ENCODE measurements at places on chromosomes 16 and 17.
A peak's percentile ranks its signal among the peaks of the same experiment; 100 is the strongest.

GRCh38 chr17:20085283-20085845, 76.2 kb downstream of the SPECC1 start:
- no peak for DNase-seq

DNA sequence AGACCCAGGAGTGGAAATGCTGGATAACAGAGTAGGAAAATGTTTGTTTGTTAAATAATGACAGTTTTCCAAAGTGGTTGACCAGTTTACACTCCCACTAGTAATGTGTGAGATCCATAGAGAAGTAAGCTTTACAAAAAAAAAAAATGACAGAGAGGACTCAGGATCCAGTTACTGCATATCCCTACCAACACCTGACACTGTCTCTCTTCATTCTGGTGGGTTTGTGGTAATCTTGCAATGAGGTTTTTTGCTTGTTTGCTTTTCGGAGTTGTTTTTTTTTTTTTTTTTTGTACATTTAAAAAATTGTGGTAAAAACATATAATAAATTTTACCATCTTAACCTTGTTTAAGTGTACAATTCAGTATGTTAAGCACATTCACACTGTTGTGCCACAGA, 23.6 kb upstream of the HOXB9 start:
- no peak for DNase-seq

DNA sequence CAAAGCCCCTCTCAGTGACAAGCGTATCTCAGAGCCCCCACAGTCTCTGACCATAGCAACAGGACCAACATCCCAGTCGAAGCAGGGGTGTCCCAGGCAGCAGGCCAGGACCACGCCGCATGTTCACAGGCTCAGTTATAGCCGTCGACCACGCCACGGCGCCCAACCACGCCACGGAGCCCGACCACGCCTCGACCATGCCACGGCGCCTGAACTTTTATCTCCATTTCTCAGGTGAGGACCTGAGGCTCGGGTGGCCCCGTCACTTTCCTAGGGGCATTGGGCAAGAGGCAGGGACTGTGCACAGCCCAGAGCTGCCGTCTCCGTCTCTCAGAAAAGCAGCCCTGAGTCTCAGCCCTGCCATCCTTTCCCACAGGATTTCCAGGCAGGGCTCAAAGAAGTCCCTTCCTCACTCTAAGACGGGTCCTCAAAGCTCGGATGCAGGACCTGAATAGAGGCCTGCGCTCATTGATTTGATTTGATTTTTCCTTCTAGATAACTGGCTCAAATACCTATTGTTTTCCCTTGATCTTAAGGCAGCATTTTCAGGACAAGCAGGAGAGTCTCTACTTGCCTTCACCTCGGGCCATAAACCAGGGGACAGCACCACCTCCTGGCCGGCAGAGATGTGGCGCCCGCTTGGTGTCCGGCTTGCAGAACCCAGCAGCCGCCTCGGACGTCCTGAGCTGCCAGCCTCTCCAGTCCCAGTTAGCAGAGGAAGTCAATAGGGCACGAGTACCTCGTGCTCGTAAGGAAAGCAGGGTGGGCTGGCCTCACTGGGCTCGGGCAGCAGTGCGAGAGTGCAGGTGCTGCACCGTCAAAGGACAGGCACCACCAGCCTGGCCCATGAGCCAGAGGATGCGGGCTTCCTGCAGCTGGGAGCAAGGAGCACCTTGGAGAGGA, 38.8 kb downstream of the C16orf95 start:
- peak; percentile 40 for DNase-seq

- no peak for DNase-seq
These were observed 22.7 kb upstream of the SRCIN1 start for GRCh38 chr17:38628441-38628840.

GRCh38 chr16:56779906-56780305, 50.0 kb downstream of the NUP93 start:
- no peak for DNase-seq

DNA sequence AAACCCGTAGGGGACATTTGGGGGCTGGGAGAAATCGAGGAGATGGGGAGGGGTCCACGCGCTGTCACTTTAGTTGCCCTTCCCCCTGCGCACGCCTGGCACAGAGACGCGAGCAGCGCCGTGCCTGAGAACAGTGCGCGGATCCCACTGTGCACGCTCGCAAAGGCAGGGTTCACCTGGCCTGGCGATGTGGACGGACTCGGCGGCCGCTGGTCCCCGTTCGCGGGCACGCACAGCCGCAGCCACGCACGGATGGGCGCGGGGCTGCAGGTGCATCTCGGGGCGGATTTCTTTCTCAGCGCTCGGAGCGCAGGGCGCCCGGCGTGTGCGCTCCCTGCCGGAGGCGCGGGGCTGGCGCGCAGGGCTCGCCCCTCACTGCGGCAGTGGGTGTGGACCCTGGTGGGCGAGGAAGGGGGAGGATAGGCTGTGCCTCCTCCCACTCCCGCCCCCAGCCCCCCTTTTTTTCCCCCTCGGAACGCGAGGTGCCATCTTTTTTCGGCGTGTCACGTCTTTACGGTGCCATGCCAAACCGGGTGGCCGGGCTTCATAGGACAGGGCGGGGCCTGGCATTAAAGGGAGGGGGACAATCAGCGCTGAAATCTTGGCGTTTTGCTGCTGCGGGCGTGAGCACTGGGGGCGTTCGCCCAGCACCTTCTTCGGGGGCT, 1.1 kb downstream of the MAPT start:
- DNase-seq = no peak

GRCh38 chr16:81651758-81652718, 127.1 kb upstream of the PLCG2 start:
- no peak for DNase-seq

- DNase-seq = no peak
These were observed 414.8 kb downstream of the MAF start for GRCh38 chr16:79185711-79186110.

GRCh38 chr17:48908047-48908843, at the start of gene UBE2Z:
Gene UBE2Z (plus strand): TSS chr17:48908407. CDS start chr17:48908504, 97 bp downstream.
- peak; percentile 86 for DNase-seq

DNA sequence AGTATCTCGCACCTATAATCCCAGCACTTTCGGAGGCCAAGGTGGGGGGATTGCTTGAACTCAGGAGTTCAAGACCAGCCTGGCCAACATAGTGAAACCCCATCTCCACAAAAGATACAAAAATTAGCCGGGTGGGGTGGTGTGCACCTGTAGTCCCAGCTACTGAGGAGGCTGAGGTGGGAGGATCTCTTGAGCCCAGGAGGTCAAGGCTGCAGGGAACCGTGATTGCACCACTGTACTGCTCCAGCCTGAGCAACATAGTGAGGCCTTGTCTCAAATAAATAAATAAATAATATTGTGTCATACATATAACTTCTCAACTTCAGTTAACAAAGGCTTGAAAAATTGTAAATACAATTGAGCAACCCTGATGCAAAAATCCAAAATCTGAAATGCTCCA, 8.2 kb downstream of the AMFR start:
- no peak for DNase-seq

GRCh38 chr17:30942308-30943079, 20.7 kb downstream of the ADAP2 start:
- DNase-seq = no peak
